Right lobe of liver (tissue), 6 donors: ENCODE measurements at places on chromosomes 16 and 17.
A peak's percentile ranks its signal among the peaks of the same experiment; 100 is the strongest.

GRCh38 chr16:2852003-2852730 is 5.8 kb downstream of the PRSS22 start:
- no peak for DNase-seq

GRCh38 chr17:2030779-2031163 is 818 bp downstream of the DPH1 start:
- DNase-seq, result no peak

DNA sequence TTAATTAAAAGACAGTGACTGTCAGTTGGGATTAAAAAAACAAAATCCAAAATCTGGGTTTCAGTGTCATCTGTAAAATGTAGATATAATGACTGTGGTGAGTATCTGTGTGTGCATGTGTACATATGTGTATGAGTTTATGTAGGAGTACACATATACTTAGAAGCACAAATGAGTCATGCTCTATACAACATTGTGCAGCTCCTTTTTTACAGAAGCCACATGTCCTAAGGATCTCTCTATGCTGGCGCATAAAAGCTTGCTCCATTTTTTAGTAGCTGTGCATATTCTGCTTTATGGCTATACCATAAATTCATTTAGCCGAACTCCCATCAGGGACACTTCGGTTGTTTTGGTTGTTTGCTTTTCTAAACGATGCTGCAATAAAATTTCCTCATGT is 125.2 kb upstream of the EEF2KMT start:
- no peak for DNase-seq

DNA sequence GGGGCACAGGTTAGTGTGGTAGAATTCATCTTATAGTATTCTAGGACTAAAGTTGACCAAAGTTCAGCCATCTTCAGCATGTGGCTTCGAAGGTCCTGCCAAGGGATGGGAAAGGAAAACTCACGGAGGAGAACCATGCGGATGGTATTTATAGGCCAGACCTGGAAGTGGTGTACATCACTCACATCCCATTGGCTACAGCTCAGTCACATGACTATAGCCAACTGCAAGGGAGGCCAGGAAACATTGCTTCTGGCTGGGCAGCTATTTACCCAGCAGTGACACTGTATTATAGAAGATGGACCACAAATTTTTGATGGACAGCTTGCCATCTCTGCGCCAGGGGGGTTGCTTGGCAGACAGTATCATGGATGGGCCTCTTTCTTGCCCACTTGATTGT is 35.7 kb upstream of the COQ7 start:
- no peak for DNase-seq

DNA sequence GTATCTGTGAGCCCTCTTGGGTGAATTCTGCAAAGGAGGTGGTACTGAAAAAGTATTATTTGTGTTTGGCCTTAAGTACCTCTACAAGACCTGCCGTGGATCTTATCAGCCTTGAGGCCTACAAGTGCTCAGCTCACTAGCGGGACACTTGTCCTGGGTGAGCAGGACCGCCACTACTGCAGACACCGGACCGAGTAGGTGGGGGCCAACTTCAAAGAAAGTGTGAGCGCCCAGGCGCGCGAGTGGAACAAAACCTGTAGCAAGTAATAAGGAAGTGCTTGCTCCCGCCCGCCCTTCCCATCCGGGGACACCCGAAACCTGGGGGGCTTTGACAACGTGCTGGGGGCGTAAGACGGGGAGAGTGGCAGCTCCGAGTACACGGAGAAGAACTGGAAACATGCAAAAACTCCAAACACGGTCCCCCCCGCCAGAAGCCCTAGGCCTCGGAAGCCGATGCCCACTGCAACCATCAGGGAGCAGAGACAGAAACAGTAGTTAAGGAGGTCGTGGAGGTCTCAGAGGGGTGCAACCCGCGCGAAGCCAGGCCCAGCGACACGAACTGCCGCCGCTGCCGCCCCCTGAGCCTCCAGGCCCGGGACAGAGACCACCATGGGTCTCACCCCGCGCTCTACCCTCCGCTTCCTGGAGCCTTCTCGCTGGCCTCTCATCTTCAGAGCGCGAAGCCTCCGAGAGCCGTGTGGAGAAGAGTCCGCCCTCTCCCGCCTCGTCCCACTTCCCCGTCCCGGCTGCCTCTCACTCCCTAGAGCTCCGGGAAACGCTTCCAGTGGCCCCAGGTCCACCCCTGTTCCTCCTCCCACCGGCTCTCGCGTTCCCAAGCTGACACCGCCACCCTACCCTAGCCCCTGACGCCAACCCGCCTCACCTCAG is 537 bp downstream of the CNOT1 start:
- DNase-seq, result peak; percentile 63

DNA sequence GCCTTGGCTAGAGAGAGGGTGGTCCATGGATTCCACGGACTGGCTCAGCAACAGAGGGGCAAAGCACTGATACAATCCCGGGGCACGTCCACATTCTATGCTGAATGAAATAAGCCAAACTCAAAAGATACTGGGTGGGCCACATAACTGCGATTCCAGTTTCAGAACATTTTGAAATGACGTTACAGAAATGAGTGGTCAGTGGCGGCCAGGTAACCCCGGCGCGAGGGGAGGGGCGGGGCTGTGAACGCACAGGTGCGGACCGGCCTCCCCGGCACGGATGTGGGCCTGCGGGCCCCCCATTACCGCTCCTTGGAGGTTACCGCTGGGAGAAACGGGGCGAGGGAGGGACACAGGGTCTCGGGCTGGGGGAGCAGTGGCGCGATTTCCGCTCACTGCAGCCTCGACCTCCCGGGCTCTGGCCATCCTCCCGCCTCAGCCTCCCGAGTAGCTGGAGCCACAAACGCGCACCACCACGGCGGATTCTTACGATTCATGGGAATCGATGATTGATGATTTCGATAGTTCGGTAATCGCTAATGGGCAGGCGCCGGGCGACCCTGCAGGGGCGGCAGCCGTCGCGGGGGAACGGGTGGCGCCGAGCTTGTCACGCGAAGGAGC is 559 bp downstream of the MVD start:
- no peak for DNase-seq

GRCh38 chr17:82108961-82109475 is 11.0 kb upstream of the FASN start:
- no peak for DNase-seq

- DNase-seq, result peak; percentile 25
Measured at GRCh38 chr17:17226451-17227265, 10.3 kb downstream of the FLCN start.

GRCh38 chr17:16342979-16343378 is 10.3 kb downstream of the CENPV start:
- no peak for DNase-seq

DNA sequence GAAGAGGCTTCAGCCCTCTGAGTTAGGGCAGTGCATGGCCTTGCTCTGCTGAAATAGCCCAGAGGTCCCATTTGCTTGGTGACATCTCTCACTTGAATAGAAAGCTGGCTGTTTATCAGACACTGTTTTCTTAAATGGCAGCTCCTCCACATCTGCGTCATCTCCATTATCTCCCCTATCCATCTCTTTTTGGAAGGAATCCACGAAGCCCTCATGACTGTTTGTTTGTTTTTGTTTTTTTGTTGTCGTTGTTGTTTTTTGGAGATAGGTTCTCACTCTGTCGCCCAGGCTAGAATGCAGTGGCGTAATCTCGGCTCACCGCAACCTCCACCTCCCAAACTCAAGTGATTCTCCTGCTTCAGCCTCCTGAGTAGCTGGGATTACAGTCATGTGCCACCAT is 16.6 kb downstream of the NAA60 start:
- DNase-seq, result no peak
